ENCODE measurements at places on chromosomes 7 and 10. TPM values are rescaled to one million over a fixed set of nuclear protein-coding genes. Genes with fewer than 3 reads are reported as not detected.

Gene GARS1
- 56.3 TPM for total RNA-seq

Gene FKBP6
- not detected for total RNA-seq

Gene PAXIP1
- 11.0 TPM for total RNA-seq

Gene TRIM50
- not detected for total RNA-seq

DNA sequence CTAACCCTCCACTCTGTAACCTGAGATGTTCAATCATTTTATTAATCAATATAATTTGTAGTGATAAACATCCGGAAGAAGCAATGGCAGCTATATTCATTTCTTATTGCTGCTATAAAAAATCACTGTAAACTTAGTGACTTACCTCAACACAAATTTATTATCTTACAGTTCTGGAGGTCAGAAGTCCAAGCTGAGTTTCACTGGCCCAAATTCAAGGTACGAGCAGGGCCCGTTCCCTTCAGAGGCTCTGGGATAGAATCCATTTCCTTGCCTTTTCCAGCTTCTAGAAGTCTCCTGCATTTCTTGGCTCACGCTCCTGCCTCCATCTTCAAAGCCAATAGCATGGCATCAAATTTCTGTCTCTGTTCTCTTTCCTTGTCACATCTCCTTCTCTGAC, 279.5 kb upstream of the SP8 start:
- DNase-seq: no peak

GRCh38 chr7:157228864-157229422, 90.2 kb downstream of the UBE3C start:
- no peak for DNase-seq

- no peak for DNase-seq
Observed at GRCh38 chr10:132362151-132362611, 30.2 kb downstream of the LRRC27 start.

Measured in frontal cortex (tissue), 4 donors.